IPS DF 19.7 (cell line): ENCODE measurements at places on chromosomes 16 and 17.

GRCh38 chr17:41968676-41969075 is 2.1 kb downstream of the CNP start:
- DNase-seq: no peak

DNA sequence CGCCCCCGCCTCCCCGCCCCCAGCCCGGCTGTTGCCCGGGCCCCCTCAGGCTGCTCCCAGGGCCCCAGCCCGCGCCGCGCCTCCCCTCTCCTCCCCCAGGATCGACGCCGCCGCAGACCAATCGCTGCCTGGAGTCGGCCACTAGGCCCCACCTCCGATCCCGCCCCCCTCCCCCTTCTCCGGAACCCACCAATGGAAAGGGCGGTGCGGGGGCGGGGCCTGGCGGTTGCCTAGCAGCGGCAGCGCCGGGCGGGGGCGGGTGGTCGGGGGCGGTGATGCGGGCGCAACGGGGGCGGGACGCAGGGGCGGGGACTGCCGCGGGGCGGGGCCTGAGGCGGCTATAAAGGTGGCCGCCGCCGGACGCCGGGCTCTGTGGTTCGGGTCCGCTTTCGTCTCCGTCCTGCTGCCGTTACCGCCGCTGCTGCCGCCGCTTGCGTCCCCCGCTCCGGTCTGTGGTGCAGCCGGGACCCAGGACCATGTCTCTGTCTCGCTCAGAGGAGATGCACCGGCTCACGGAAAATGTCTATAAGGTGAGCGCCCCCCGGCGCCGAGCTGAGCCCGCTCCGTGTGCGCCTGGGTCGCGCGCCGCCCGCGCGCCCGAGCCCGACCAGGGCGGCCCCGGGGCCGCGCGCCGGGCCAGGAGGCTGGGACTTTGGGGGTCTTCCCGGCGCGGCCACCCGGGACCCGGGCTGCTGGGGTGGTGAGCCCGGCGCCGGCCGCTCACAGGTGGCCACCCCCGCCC is at the start of gene BAIAP2:
TSS of gene BAIAP2 (plus strand) at position 373 of the 742 bp plus-strand sequence. CDS start at position 477, 104 bp downstream.
- DNase-seq: no peak

DNA sequence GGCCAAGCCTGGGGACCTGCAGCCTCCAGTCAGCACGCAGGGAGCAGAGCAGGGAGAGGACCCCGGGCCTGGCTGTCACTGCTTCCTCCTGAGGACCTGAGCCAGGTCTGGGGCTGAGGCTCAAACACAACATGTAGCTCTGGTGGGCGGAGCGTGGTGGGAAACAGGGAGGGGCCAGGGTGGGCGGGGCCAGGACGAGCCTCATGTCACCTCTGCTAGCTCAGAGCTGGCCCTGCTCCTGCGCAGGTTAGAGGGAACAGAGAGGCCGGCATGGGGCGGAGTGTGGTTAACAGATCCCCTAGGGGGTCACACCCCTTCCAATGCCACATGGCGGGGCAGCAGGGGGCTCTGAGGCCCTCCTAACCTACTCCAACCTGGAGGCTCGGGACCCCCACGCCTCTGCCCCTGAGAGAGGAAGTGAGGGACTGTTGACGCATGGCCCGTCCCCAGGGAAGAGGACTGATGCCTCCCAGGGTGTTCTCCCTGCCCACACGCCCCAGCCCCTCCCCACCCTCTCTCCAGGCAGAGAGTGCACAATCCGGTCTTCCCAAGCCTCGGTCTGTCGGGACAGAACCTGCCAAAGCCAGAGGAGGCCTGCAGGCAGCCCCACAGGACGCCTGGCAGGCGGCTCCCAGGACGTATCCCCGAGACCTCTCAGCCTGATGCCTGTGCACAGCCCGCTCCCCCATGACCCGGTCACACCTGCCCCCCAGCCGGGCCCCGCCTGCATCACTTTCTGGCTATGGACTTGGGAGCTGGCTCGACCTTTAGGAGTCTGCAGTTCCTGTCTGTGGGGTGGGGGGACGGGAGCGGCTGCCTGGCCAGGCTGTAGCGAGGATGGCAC is 15.2 kb downstream of the PIEZO1 start:
- peak; percentile 48 for DNase-seq

- no peak for DNase-seq
Observed at GRCh38 chr17:76384222-76384986, at the start of gene SPHK1. Gene SPHK1, plus strand, starts transcription at chr17:76384609. Its CDS starts 1,036 bp downstream, at chr17:76385645.

- no peak for DNase-seq
Observed at GRCh38 chr17:75785016-75785890, 647 bp downstream of the UNK start.

GRCh38 chr17:9948928-9949327 is 43.9 kb upstream of the RCVRN start:
- DNase-seq: no peak

DNA sequence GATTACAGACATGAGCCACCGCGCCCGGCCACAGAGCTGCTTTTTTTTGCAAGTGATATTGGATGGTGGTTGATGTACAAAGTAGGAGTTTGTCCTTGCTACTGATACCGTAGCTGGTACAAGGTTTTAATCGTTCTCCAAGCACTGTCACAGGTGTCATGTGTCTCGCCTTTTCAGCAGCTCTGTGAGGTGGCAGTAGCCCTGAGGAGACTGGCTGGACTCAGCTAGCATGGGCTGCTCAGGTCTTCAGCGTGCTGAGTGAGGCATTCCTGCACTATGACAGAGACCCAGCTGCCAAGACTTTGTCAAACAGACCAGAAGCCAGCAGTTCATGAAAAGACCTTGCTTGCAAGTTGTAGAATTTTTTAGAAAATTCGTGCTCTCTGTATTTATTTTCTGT is 7.2 kb downstream of the WWOX start:
- no peak for DNase-seq

GRCh38 chr16:54654429-54654828 is 276.2 kb upstream of the IRX5 start:
- no peak for DNase-seq

DNA sequence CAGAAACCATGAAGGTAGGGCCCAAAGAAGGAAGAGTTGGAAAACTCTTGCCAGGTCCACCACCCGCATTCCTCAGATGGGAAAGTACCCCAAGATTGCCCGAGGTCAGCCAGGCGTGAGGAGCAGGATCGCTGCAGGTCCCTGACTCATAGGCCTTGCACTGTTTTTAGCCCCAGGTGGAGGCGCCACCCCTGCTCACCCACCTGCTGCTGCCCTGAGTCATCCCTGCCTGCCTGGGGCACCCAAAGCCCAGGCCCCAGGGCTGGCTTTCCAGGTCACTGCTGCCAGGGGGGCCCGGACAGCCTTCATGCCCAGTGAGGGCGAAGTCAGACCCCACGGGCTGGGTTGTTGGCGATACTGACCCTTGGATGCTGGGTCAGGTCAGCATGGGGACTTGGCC is 100.9 kb downstream of the AMFR start:
- DNase-seq: no peak

GRCh38 chr17:1753767-1754429 is 8.0 kb upstream of the SERPINF1 start:
- no peak for DNase-seq

DNA sequence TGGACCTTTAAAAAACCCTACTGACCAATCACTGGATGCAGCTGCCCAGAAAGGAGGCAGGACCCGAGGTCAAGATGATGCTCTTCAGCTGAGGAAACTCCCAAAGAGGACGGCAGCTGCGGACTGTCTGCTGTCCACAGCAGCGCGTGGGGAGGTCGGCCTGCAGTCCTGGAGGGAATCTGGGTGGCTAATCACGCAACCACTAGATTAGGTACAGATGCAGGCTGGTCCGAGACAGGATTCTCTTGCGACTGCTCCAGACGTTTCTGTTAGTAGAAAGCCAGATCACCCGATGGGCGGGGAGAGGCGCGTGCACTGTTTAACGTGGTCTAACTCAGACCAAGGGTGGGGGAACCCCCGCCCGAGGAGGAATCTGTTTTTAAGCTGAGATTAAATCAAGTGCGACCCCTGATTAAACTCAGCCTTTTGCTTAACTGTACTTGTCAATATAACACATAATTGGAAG is 8.8 kb downstream of the CTRB2 start:
- no peak for DNase-seq

DNA sequence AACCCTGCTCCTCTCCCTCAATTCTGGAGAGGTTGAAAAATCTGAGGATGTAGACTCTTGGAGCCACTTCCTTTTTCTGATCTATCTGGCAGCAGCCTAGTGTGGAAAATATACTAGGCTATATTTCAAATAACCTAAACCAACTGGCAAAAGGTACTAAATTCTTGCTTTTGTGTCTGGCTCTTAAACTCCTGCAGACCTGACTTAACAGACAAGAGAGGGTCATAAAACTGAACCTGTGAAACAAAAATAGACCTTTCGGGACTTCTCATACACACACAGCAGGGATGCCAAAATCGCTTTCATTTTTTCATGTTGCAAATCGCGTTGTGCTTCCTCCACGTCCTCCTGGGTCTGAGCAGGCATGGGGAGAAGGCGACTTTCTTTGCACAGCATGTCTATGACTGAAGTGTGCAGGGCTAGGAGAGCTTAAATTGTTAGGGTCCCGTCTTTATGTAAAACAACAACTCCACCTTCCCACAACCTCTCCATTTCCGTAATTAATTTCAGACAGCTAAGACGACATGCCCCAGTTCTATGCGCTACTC is 520.7 kb upstream of the PSMD7 start:
- no peak for DNase-seq

GRCh38 chr16:65745-66144 is 6.7 kb downstream of the RHBDF1 start:
- no peak for DNase-seq

DNA sequence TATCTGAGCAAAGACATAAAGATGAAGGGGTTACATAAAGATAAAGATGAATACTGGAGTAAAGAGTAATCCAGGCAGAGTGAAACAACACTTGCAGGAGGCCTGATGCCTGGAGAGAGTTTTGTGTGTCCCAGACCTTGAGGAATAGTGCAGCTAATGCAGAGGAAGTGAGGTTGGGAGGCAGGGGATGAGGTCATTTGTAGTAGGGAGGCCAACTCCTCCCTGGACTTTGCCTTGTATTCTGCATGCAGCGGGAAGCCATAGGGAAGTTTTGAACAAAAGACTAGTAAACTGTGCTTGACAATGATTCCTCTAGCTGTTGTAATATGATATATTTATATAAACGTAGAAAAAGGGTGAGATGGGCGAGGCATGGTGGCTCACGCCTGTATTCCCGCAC is 356.6 kb downstream of the KCNJ2 start:
- no peak for DNase-seq

DNA sequence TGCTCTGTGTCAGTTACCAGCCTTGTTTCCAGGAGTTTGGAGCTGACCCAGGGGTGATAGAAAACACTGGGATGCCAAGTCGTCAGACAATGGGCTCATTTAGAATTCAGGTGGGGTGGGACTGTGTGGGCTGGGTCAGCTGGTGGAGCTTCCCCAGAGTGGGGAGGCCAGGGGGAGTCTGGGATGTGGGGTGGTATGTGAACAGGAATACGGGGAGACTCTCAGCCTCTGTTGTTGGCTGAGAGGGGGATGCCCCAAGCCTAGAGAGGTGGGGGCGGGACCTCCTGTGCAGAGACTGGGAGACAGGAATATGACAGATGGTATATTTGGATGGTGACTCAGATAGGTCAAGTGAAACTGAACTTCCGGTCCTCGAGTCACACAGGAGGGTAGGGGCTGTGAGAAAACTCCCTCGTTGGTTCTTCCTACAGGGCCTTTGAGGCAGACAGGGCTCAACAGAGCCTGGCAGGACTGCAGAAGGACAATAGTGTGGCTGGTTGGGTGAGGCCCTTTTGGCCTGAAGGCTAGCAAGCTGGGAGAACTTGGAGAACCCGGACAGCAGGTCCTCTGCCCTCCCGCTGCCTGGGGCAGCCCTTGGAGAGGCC is 23.7 kb downstream of the CDH1 start:
- no peak for DNase-seq

GRCh38 chr16:78072275-78072674 is 27.2 kb upstream of the WWOX start:
- DNase-seq: peak; percentile 75

GRCh38 chr16:83475108-83475507 is 332.7 kb upstream of the HSBP1 start:
- no peak for DNase-seq

- no peak for DNase-seq
Observed at GRCh38 chr16:51147776-51148677, 3.0 kb downstream of the SALL1 start.

GRCh38 chr16:19861811-19862327 is 22.8 kb downstream of the GPRC5B start:
- no peak for DNase-seq

DNA sequence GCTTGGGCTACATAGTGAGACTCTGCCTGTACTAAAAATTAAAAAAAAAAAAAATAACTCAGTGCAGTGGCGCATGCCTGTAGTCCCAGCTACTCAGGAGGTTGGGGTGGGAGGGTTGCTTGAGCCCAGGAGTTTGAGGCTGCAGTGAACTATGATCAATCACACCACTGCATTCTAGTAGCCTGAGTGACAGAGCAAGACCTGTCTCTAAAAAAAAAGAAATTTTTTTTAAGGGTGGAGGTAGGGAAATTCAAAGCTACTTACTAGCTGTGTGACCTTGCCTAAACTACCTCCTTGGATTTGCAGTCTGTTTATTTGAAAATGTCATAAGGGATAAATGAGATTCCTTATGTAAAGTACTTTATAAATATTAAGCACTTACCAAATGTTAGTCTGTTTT is 3.4 kb upstream of the SMPD3 start:
- no peak for DNase-seq

DNA sequence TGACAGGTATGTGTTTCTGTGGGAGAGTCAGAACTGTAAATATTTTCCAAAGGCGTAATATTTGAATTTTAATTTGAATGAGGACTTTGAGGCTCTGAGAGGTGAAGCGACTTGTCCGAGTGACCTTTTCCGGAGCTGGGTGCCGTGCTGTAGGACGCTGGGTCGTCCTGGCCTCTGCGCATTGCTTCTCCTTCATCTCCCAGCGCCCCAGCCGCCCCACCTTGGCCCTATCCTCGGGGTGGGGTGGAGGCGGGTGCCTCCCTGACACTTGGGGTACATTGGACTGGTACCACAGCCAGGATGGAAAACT is 147.8 kb downstream of the SPECC1 start:
- DNase-seq: no peak

DNA sequence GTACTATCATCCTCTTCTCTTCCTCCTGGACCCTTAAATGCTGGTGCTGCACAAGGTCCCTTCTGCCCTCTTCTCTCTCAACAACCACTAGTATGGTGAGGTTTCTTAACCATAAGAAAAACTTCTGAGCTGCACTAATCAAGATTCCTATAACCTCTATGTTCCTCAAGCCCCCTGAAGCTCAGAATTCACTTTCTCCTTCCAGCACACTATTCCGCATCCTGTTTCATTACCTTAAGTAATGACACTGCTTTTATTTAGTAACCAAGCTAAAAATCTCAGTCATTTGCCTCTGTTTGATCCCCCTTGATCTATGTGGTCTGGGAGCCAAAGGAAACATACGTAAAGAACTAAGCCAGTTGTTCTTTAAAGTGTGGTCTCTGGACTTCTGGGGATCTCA is 20.1 kb downstream of the KANSL1 start:
- DNase-seq: no peak
